ENCODE measurements at places on chromosomes 5 and 9.

- no peak overlapping the region for H3K27ac ChIP-seq
- no peaks in the 10 kb centered on the region for H3K36me3 ChIP-seq
- H3K27me3 ChIP-seq, result no peaks in the 10 kb centered on the region
- H3K4me3 ChIP-seq, result no peak overlapping the region
- H3K4me1 ChIP-seq, result peaks cover 11% of the 10 kb centered on the region
Observed at GRCh38 chr5:137215261-137215660, 283.9 kb downstream of the SPOCK1 start.

DNA sequence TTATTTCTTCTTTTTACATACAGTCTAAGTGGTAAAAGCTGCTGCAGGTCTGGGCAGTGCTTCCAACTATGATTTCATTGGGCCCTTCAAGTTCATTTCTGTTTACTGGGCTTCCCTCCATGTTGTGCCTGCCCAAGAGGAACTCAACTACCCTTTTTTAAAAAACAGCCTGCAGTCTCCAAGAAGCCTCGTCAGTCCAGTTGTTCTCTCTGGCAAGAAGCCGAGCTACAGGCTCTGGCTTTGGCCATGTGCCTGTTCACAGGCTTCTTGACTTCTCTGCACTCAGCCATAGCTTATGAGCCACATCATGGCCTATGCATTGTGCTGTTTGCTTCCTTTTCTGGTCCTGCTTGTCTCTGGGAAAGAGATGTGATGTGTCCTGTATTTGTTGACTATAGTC, 119.7 kb upstream of the PJA2 start:
- no peak overlapping the region for H3K4me3 ChIP-seq
- DNase-seq, result no peak
- H3K27me3 ChIP-seq, result no peaks in the 10 kb centered on the region
- H3K27ac ChIP-seq, result no peak overlapping the region

DNA sequence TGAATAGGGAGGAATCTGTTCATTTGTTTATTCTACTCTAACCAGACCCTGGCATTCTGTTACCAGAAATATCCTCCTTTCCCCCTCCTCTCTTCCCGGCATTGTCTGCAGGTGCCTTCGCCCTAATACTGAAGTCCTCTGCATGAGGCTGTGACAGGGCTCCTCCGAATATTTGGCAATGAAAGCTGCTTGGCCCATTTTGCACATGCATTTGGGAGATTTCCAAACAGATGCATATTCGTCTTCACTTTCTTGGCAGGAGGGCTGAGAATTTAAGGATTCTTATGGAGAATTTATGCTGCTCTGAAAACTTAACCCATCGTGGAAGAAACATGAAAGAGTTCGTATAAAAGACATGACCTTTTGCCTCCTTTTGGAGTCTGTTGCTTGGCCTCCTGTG, 484.0 kb downstream of the ZNF608 start:
- H3K27me3 ChIP-seq, result no peaks in the 10 kb centered on the region
- no peak overlapping the region for H3K4me3 ChIP-seq
- no peaks in the 10 kb centered on the region for H3K4me1 ChIP-seq
- H3K27ac ChIP-seq, result no peak overlapping the region

DNA sequence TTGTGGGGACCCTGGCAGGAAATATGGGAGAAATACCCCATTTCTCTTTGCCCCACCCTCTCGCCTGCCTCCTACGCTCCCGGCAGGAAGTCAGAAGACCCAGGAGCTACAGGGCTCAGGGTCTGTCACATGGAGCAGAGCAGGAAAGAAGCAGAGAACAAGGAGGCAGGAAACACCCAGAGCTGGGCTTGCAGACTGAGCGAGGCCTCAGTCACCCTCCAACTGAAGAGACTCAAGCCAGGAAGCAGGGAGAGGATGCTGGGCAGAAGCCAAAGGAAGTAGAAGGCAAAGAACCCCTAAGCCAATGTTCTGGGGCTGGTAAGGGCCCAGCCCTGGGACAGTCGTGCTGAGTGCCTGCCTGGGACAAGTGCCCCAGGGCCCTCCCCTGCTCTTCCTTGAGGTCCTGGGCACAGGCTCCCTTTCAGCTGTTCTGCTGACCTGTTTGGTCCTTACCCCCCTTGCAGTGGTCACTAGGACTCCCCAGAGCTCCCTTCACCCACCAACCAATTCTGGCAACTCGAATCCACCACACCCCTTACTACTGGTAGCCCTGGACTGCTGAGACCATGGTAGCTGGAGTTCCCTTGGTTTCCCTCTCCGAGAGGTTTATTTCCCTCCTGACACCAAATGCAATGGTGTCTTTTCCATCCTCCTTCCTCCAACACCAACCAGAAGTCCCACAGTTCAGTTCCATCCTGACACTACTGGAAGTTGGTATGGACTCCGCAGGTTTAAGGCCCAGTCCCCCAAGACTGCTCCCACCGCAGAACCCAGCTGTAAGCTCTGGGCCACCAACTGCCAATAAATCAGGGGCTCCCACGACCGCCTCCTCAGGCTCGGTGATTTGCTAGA, 157.5 kb downstream of the COL23A1 start:
- H3K36me3 ChIP-seq, result no peaks in the 10 kb centered on the region
- no peak overlapping the region for H3K27ac ChIP-seq
- no peak overlapping the region for H3K4me3 ChIP-seq
- DNase-seq, result no peak

- no peaks in the 10 kb centered on the region for H3K36me3 ChIP-seq
- no peak for DNase-seq
- H3K27me3 ChIP-seq, result no peaks in the 10 kb centered on the region
- H3K4me1 ChIP-seq, result no peaks in the 10 kb centered on the region
- H3K27ac ChIP-seq, result no peak overlapping the region
- H3K4me3 ChIP-seq, result no peak overlapping the region
Observed at GRCh38 chr5:42021923-42022322, 96.8 kb downstream of the FBXO4 start.

GRCh38 chr9:115400796-115401195, 282.8 kb upstream of the TNC start:
- no peak overlapping the region for H3K27ac ChIP-seq
- no peak for DNase-seq
- H3K4me3 ChIP-seq, result no peak overlapping the region
- no peaks in the 10 kb centered on the region for H3K36me3 ChIP-seq

DNA sequence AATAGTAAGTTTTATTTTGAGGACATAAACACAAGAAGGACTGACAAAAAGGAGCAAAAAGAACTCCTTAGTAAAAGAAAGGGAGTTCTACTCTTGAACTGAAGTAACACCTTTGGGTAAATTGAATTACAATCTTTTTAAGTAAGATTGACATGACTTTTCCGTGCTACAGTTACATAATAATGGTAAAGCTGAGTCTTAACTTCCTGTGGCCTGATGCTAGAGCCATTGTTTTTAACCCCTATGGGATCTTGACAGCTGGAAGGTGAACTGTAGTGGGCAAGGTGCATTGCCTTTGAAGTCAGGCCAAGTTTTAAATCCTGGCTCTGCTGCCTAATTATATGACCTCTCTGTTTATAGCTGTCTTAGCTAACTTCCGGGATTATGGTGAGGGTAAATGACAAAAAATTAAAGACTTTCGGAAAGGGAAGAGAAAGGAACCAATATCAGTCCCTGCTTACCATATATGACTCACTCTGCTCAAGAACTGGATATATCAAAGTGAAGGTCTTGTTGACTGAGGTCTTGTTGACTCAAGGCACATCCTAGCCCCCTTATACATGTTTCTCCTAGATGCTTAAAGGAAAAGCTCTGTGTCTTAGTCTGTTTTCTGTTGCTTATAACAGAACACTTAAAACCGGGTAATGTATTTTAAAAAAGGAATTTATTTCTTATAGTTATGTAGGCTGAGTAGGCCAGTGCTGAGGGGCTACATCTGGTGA, 6.8 kb downstream of the HSD17B4 start:
- no peak for DNase-seq
- no peak overlapping the region for H3K4me3 ChIP-seq
- peaks cover 4% of the 10 kb centered on the region for H3K4me1 ChIP-seq
- no peak overlapping the region for H3K27ac ChIP-seq

DNA sequence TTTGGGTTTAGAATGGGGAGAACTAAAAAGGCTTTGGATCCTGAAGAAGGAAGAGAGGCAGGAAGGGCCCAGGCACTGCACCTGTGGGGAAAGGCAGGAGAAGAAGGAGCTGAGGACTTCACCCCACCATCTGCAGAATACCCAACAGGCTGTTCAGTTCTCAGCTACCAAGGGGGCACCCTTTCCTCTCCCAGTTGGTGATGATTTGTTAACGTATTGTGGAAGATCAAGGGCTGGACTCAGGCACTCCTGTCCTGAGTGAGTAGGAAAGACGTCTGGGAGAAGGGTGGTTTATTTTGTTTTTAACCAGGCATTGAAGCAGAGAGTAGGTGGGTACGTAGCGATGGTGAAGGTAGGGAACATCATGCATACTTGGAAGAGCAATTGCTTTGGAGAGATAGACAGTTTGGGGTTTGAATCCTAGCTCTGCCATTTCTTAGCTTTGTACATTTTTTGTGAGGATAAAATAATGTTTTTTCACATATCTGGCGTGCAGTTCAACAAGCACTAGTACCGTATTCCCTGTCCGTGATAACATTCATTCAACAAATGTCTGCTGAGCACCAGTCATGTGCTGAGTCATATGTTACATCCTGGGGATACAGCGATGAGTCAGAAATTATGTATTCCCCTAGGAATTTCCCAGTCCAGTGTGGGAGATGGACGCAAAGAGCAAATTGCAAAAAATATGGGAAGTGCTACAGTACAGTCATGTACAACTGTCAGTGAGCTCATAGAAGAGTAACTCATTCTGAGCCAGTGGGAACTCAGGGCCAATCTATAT, 2.1 kb downstream of the MSANTD3 start:
- no peaks in the 10 kb centered on the region for H3K27me3 ChIP-seq
- H3K27ac ChIP-seq, result peak overlapping the region; percentile 90
- H3K4me3 ChIP-seq, result no peak overlapping the region
- H3K36me3 ChIP-seq, result no peaks in the 10 kb centered on the region
- H3K4me1 ChIP-seq, result peaks cover 47% of the 10 kb centered on the region
- no peak for DNase-seq

DNA sequence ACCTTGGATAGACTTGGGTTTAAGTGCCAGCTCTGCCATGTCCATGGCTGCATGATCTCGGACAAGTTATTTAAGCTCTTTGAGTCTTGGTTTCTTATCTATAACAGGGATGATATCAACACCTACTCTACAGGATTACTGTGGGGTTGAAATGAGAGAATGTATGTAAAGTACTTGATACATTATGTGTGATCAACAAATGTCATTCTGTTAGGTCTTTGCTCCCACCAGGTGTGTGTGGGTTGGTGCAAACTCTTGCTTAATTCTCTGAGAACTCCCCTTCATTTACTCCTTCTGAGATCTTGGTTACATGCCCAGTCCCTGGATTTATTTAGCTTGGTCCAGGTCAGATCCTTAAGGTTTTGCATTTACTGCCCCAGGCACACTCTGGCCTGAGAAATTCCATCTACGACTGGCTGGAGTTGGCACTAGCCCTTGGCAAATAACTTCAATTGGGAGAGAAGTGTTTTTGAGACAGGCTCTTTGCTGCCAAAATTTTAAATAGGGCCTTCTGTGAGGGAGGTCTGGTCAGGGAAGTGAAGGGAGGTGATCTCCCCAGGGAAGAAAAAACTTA, 63.5 kb upstream of the KLF9 start:
- H3K4me1 ChIP-seq, result peaks cover 64% of the 10 kb centered on the region
- H3K27ac ChIP-seq, result peak overlapping the region; percentile 97
- no peaks in the 10 kb centered on the region for H3K36me3 ChIP-seq
- no peak for DNase-seq
- H3K4me3 ChIP-seq, result no peak overlapping the region

GRCh38 chr5:16603701-16604100, 13.1 kb downstream of the RETREG1 start:
- no peaks in the 10 kb centered on the region for H3K36me3 ChIP-seq
- no peak overlapping the region for H3K4me3 ChIP-seq
- H3K4me1 ChIP-seq, result no peaks in the 10 kb centered on the region
- H3K27me3 ChIP-seq, result no peaks in the 10 kb centered on the region
- DNase-seq, result no peak

- peaks cover 49% of the 10 kb centered on the region for H3K27me3 ChIP-seq
- H3K4me1 ChIP-seq, result peaks cover 10% of the 10 kb centered on the region
- H3K27ac ChIP-seq, result no peak overlapping the region
- H3K4me3 ChIP-seq, result peak overlapping the region; percentile 78
- no peaks in the 10 kb centered on the region for H3K36me3 ChIP-seq
Observed at GRCh38 chr5:141703133-141703561, 21.1 kb upstream of the ARAP3 start.

- no peak for DNase-seq
- H3K27ac ChIP-seq, result no peak overlapping the region
- H3K27me3 ChIP-seq, result no peaks in the 10 kb centered on the region
- H3K4me3 ChIP-seq, result no peak overlapping the region
- H3K36me3 ChIP-seq, result no peaks in the 10 kb centered on the region
Observed at GRCh38 chr9:114363424-114363823, 24.4 kb downstream of the AKNA start.

GRCh38 chr5:100900142-100900795, 2.8 kb downstream of the ST8SIA4 start:
- H3K27me3 ChIP-seq, result peaks cover 16% of the 10 kb centered on the region
- H3K36me3 ChIP-seq, result no peaks in the 10 kb centered on the region
- peak overlapping the region; percentile 73 for H3K27ac ChIP-seq
- H3K4me3 ChIP-seq, result peak overlapping the region; percentile 51

DNA sequence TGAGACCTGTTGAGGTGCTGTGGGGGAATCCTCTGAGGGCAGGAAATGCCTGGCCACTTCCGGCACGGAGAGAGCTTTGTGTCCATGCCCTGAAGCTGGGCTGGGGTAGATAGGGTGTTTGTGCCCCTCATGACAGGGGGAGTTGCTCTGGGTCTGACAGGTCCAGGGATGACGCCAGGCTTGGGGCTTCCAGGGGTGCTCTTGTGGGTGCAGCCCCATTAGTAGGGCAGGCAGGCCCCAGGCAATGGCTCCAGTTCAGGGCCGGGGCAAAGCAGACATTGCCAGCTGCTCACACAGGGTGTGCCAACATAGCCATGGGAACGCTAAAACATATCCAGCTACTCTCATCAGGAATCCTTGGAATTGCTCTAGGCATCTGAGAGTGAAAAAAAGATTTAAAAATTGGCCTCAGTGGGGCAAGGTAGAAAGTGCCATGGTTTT, 21.1 kb downstream of the PITX1 start:
- H3K36me3 ChIP-seq, result no peaks in the 10 kb centered on the region
- no peak overlapping the region for H3K27ac ChIP-seq
- no peaks in the 10 kb centered on the region for H3K4me1 ChIP-seq
- no peaks in the 10 kb centered on the region for H3K27me3 ChIP-seq
- no peak for DNase-seq
- no peak overlapping the region for H3K4me3 ChIP-seq

- no peak overlapping the region for H3K27ac ChIP-seq
- no peaks in the 10 kb centered on the region for H3K4me1 ChIP-seq
- DNase-seq, result no peak
- H3K4me3 ChIP-seq, result no peak overlapping the region
Observed at GRCh38 chr9:101463397-101463796, 27.8 kb upstream of the ALDOB start.

- H3K27me3 ChIP-seq, result no peaks in the 10 kb centered on the region
- no peaks in the 10 kb centered on the region for H3K36me3 ChIP-seq
- H3K27ac ChIP-seq, result no peak overlapping the region
- H3K4me3 ChIP-seq, result no peak overlapping the region
- peaks cover 16% of the 10 kb centered on the region for H3K4me1 ChIP-seq
Observed at GRCh38 chr9:36441966-36442365, 41.9 kb upstream of the RNF38 start.
